ENCODE measurements at places on chromosomes 11 and 22.
A peak's percentile ranks its signal among the peaks of the same experiment; 100 is the strongest.

DNA sequence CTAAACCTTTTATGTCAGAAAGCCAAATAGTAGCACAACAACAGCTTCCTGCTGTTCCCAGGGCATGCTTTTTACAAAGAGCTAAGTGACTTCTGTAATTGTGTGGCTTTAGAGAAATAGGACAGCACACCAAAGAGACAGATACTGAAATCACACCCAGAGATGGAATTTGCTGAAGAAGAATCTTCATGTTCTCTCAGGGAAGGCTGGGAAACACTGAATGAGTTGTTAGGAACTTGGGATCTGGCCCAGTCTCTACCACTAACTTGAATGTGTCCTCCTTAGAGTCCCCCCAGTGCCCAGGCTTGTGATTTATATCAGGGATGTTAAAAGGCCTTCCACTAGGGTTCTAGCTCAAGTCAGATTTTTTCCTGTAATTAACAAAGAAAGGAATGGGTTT is 175.2 kb downstream of the DBX1 start:
- no peak for DNase-seq

- no peak for DNase-seq
These were observed 216.3 kb upstream of the TBCEL start for GRCh38 chr11:120807414-120808150.

GRCh38 chr11:6813656-6814055 is 14.2 kb upstream of the OR6A2 start:
- no peak for DNase-seq

- no peak for DNase-seq
These were observed 1.8 kb downstream of the FLI1 start for GRCh38 chr11:128695539-128696221.

DNA sequence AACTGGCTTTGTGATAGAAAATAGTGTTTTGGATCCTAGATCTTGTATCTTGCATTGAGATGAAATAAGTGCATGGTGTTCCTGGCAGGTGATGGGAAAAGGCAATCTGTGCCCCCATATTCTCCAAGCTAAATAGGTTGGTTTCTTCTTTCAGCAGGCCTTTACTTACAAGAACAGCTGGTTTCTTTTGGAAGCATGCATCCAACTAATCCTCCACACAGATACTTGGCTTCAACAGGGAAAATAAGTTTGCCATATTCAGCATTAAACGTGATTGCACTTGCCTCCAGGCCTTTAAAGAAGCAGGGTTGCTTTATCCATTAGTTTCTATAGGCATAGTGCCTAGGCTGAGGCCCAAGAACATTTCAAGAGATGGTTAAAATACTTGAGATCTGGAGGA is 59.9 kb downstream of the APIP start:
- DNase-seq: no peak

DNA sequence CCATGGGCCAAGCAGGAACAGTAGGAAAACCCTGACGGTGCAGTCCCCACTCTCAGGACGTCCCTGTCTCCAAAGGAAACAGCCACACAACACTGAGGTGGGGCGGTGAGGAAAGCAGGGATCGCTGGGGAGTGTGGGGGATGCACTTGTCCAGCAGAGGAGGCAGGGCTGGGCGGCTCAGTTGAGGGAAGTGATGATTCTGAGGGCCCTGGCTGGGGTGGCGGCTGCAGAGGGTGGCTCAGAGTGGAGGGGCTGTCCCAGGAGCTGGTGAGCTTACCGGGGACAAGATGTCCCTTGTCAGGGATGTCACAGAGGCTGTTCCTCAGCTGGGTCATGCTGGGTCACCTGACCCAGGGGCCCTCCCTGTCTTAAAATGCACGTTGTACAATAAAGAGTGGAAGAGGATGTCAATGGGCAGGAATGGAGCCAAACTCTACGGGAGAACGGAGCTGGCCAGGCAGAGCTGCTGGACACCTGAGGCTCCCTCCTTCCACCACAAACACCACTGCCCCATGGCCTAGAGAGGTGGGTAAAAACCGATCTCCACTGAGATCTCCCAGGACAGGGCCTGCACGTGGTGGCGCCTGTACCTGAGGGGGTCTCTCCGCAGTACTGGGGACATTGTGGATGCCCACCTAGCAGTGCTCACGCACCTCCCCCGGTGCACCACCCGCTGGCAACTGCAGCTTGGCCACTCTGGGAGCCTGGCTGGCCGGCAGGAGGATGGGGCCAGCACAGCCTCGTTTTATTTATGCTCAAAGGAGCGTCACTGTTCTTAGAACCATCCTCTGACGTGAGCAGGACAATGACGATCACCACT is 9.7 kb upstream of the EFCAB6 start:
- DNase-seq: no peak

DNA sequence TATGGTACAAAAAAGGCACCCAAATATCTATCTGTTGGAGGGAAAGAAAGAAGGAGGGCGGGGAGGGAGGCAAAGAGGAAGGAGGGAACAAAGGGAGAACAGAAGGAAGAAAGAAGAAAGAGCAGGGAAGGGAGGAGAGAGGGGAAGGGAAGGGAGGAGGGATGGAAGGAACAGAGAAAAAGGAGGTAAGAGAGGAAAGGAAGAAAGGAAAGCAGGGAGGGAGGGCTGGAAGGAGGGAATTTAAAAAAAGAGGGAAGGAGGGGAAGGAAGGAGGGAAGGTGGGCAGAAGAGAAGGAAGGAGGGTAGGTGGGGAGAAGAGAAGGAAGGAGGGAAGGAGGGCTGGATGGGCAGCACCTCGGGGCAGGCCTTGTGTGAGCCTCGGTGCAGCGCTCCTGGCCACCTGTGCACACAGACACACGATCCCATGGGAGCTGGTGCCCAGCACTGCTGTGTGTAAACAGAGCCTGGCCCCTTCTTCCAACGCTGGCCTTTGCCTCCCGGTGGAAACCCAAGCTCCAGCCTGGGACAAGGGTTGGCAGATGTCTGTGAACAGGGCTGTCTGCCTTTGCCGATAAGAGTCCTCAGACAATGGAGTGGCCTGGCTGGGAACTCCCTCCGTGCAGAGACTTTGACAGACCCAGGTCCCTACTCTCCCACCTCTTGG is 23.2 kb downstream of the SMIM38 start:
- DNase-seq: peak; percentile 26

Data from NCI-H510A (cell line).